Anterior cingulate cortex (tissue), 58 donors: ENCODE measurements at places on chromosomes 2 and 18.

DNA sequence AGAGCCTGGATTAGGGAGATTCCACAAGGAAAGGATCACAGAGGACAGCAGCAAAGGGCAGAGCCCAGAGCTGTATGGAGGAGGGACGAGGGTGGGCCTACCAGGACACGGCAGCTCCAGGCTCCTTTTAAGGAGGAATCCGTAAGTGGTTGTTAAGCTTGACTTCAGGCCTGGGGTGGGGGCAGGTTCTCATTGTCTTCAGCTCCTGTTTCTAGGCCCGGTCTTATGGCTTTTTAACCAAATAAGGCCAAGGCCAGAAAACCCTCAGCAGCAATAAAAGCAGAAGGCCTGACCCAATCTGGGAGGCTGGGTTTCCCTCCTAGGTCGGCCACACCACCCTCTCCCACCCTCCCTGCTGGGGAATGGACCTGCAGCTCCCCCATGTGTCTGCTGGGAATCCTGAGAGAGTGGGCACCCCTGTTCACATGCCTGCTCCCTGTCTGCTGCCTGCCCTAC lies 111.2 kb downstream of the PLB1 start:
- no peak for DNase-seq

GRCh38 chr18:59012815-59013705 lies 126.6 kb upstream of the SEC11C start:
- no peak for DNase-seq

DNA sequence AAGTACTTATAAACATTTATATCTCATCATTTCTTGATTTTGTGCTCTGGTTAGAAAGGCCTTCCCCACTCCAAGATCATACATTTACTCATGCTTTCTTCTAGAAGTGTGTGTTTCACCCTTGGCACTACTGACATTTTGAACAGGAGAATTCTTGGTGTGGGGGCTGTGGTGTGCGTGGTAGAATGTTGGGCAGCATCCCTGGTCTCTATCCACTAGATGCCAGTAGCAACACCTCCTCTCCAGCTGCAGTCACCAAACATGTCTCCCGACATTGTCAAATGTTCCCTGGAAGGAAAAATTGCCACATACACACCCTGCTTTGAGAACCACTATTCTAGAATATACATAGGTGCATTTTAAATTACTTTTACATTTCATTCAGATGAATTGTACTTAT lies 8.7 kb upstream of the TGIF1 start:
- no peak for DNase-seq

GRCh38 chr2:170887496-170887895 lies 41.6 kb upstream of the GORASP2 start:
- no peak for DNase-seq

- DNase-seq, result no peak
Observed at GRCh38 chr2:62410926-62411456, 95.0 kb downstream of the TMEM17 start.

DNA sequence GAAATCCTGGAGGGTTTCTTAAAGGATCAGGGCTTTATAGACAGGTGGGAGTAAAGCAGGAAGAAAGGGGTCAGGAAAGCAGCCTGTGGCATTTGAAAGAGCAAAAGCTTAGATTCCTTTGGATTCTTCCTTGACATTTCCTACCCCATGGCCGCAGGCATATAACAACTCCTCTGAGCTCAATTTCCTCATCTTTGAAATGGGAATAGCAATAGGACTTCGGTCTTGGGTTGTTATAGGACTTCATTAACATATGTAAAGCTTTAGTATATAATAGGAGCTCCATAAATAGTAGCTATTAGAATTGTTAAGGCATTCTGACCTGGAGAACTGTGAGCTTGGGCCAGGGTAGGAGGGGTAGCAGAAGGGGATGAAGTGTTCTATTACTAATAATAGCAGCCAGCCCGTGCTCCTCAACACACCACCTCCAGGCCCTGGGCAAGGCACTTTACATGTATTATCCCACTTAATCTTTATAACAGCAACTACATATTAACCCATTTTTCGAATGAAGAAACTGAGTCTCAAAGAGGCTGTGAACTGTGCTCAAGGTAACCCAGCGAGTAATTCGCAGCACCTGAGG lies 10.6 kb downstream of the ZFP36L2 start:
- DNase-seq, result no peak

- no peak for DNase-seq
Observed at GRCh38 chr18:9757827-9758621, 49.9 kb downstream of the RAB31 start.
